Stimulated activated CD8-positive, alpha-beta memory T cell treated with anti-CD3 and anti-CD28 coated beads, Interleukin-4, amount 100 ng/mL, for 48 hours (primary cell): ENCODE measurements at places on chromosomes 2 and 18.

- no peak for DNase-seq
Measured at GRCh38 chr2:181190711-181191110, 210.3 kb downstream of the UBE2E3 start.

GRCh38 chr18:4096486-4096885 lies 358.6 kb downstream of the DLGAP1 start:
- no peak for DNase-seq

- peak; percentile 22 for DNase-seq
Measured at GRCh38 chr2:128322715-128323554, 4.3 kb upstream of the HS6ST1 start.

GRCh38 chr2:96521219-96521618 lies 15.3 kb upstream of the ARID5A start:
- no peak for DNase-seq

DNA sequence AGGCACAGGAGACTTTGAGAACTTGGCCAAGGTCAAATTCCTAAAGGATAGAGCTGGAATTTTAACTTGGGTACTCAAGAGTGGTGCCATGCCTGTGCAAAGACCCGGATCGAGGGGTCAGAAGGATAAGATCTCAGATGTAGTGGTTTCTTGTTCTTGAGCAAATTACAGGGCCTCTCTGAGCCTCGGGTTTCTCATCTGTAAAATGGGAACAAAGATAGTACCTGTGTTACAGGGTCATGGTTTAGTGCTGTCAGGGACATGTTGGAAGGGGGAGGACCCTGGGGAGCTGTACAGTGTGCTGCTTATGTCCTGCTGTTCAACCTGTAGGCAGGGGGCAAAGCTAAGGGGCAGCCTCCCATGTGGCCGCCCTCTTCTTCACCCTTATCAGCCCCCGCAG lies 173.5 kb upstream of the HAAO start:
- DNase-seq = no peak

GRCh38 chr2:223215254-223215516 lies 163.2 kb downstream of the KCNE4 start:
- no peak for DNase-seq

- no peak for DNase-seq
Measured at GRCh38 chr2:240435948-240436682, 652 bp downstream of the GPC1 start.

- DNase-seq = no peak
Measured at GRCh38 chr2:225354281-225354774, 45.2 kb upstream of the NYAP2 start.

DNA sequence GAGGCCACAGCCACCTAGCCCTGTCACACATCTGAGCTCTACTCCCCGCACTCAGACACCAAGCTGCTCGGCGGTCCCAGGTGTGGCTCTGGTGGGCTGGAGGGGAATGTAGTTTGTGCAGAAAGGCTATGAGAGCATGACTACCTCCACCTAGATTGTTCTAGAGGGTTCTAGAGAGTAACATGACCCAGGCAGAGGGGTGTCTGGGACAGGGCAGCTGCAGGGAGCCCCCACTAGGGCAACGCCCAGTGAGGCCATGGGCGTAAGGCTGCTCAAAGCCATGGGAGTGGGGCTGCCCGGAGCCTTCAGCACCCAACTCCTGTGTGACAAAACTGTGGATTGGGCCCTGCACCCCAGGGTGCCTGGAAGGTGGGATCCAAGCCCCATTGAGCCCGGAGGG lies 511.4 kb upstream of the MYT1L start:
- peak; percentile 6 for DNase-seq

- DNase-seq = no peak
Measured at GRCh38 chr2:1136067-1136466, 185.4 kb downstream of the SNTG2 start.

- no peak for DNase-seq
Measured at GRCh38 chr2:171874963-171875362, 19.1 kb downstream of the SLC25A12 start.

- no peak for DNase-seq
Measured at GRCh38 chr2:191611614-191612013, 66.3 kb upstream of the NABP1 start.

DNA sequence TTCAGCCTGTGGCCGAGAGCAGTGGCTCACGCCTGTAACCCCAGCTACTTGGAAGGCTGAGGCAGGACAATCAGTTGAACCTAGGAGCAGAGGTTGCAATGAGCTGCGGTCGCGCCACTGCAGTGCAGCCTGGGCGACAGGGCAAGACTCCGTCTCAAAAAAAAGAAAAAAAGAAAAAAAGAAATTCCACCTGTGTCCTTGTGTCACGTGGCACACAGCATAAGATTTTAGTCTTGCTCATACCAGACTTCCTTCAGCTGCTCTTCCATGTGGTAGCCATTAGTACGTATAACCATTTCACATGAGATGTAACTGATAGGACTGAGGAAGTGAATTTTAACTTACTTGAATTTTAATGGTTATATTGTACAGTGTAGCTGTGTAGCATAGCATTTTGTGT lies 4.0 kb downstream of the NOP58 start:
- no peak for DNase-seq

- no peak for DNase-seq
Measured at GRCh38 chr2:171878481-171878993, 15.5 kb downstream of the SLC25A12 start.

GRCh38 chr18:37306432-37306831 lies 259.2 kb downstream of the CELF4 start:
- no peak for DNase-seq

DNA sequence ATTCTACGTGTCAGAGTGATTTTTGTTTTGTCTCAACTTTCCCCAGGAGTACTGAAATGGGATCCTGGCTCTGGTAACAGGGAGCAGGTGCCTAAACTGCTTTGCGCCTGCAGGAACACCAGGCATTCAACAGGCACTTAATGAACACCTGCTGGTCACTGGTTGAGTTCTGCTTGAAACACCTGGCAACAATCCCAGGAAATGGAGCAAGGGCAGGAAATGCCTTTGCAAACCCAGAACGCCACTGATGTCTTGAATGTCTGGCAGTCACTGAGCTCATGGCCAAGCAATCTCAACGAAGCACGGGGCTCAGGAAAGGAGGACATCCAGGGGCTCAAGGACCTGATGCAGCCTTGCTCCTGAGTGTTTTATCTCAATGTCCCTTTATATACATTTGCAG lies 360.0 kb upstream of the RAB6C start:
- no peak for DNase-seq

GRCh38 chr2:62467475-62468321 lies 38.3 kb downstream of the TMEM17 start:
- DNase-seq = no peak

DNA sequence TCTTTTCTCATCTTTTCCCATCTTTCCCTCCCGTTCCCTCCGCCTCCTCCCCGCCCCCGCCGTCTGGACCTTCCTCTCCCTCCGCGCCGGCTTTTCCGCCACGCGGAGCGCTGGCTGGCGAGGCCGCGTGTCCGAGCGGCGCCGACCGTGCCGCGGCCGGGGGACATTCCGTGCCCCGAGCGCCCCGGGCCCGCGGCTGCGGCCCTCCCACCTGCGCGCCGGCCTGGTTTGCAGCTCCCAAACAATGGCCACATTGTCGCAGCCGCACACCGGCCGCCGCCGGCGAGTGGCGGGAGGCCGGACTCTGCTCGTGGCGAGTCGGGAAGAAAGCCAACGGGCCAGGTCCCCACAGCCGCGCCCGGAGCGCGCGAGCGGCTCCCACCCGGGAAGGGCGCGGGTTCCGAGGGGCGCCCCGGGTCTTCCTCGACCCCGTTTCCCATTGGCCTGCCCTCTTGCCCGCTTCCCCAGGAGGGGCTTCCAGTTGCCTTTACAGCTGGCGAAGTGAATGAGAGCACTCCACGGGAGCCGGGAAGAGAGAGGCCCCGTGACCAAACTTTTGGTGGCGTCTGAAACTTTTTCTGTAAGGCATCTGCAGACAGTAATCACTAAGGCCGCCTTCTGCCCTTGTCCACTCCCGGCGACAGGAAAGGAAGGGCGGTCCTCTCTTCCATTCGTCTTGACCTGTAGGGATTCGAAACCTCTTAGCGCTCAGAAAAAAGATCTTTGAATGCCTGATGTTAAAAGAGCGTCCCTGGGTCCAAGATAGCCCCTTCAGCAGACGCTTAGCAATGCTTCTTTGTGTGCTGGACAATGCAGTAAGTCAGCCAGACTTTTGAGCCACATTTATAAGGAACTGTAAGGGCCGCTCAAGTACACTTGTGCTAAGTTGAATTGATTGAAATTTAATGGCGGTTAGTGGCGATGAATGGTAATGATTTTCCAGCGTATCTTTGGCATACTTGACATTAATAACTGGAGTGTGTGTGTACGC lies 6.2 kb downstream of the GLI2 start:
- DNase-seq = no peak

DNA sequence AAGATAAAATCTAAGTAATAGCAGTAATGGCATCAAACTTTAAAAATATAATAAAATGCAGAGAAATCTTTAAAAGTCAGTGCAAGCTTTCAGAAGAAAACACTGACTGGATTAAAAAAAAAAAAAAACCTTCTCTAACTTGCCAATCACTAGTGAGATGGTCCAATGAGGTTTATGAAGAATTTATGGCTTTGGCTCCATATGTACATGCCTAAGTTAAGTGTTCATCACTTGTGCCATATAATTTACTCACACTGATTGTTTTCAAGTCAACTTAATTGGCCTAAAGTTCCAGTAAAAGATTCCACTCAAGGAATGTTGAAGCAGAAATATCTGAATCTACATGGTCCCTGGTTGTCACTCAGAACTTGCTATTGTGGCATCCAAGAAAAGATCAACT lies 40.7 kb upstream of the RAB27B start:
- no peak for DNase-seq

- DNase-seq = no peak
Measured at GRCh38 chr2:152655880-152656279, 61.4 kb downstream of the PRPF40A start.

DNA sequence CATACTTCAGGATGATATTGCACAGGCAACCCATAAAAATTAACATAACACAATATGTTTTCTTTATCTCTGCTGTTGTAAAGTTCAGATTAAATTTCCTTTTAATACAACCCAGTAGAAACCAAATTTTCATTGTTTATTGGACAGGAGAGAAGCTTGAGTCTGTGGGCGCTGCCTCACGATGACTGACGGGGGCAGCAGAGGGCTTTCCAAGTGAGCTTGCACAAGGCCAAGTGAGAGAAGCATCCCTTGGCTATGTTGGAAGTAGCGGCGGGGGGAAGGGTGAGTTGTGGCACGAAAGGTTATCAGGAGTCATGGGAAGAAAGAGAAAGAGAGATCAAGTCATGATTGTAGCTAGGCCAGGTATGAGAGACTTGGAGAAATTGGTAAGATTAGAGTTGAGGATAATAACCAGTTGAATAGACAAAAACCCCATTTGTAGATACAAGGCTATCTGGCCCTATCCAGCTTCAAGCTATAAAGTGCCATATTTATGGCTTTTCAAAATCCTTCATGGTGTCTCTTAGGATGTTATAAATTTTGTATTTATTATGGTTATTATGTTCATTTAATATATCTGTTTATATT lies 413.7 kb upstream of the FAM98A start:
- DNase-seq = peak; percentile 47

- no peak for DNase-seq
Measured at GRCh38 chr18:12423393-12423792, 15.7 kb downstream of the PRELID3A start.

GRCh38 chr2:76256458-76257088 lies 545.9 kb upstream of the GCFC2 start:
- no peak for DNase-seq

DNA sequence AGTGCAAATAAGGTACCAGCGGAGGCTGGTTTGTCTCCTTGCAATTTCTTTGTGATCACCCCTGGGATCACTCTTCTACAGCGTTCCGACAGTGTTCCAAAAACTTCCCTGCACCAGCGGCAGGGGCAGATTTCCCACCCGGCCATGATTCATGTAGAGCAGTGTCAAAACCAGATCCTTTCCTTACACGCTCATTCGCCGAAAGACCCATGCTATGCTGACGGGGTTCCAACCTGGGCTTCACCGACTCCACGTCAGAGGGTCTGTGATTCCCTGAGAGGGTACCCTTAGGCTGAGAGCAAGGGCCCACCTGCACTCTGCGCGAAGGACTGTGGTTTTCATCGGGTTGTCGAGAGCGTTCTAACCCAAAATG lies 423 bp upstream of the TTC27 start:
- no peak for DNase-seq
